ENCODE measurements at places on chromosomes 16 and 17.
A peak's percentile ranks its signal among the peaks of the same experiment; 100 is the strongest.

- peak; percentile 94 for DNase-seq
Observed at GRCh38 chr17:31058976-31059375, 35.8 kb upstream of the NF1 start.

DNA sequence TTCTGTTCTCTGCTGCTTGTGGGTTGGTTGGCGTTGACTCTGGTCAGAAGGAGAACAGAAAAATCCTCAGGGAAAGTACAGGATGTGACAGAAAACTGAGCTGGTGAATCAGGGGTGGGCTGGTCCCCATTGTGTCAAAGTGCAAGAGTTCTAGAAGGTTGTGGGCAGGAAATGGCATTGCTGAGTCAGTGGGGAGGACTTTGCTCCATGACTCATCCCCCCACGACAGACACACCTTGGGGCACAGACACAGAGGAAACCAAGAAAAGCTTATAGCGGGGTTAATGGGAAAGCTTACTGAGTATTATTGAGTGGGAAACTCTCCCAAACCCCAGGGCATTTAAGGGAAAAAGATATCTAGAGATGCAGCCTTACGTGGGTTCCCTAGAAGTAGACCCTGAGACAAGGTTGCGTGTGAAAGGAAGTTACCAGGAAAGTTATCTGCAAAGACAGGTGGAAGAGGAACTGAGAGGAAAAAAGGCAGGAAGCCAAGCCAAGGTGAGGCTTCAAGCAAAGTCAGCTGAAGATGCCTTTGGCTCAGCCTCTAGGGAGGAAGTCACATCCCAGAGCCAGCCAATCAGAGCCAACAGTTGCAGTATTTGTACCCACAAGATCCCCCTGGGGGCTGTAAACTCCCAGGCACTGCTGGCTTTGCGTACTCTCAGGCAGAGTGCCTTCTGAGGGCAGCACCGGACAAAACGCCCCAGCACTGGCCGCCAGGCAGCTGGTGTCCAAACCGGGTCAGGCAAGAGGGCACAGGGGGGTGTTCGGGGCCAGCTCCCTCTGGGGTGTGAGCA lies 86.4 kb downstream of the FOXL1 start:
- DNase-seq, result no peak

GRCh38 chr16:3890091-3890490 lies 9.6 kb upstream of the CREBBP start:
- no peak for DNase-seq

DNA sequence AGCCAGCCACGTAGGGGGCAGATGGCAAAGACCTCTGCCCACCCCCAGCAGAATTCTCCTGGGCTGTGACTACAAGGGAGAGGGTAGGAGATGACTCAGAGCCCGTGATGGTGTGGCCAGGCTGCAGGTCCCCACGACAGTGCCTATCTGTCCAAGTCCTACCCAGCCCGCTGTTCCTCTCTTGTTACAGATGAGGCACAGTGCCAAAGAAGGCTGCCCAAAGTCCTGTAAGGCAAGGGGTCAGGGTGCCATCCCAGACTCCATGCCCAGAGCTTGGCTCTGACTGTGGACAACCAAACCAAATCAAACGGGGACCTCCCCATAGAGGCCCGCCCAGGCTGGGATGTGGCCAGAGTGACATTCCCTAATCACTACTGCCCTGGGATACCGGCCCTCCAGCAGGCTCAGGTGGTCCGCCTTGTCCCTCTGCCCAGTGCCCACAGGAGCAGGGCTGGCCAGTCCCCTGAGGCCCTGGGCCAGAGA lies 12.6 kb upstream of the BCAR1 start:
- DNase-seq, result no peak

DNA sequence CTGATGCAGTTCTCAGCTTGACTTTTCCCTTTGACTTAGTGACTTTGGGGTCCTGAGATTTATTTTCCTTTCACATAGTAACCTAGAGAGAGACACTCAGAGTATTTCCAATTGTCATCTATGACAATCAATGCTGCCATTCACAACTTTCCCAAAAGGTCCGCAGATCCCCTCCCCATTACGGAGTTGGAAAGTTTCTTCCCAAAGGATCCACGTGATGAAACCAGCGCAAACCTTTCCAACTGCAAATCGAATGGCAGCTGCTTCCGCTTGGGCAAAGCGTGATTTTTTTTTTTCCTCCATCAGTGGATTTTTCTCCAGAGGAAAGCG lies 538 bp upstream of the FCSK start:
- no peak for DNase-seq

- DNase-seq, result no peak
Observed at GRCh38 chr16:70723740-70724145, 37.9 kb upstream of the MTSS2 start.

DNA sequence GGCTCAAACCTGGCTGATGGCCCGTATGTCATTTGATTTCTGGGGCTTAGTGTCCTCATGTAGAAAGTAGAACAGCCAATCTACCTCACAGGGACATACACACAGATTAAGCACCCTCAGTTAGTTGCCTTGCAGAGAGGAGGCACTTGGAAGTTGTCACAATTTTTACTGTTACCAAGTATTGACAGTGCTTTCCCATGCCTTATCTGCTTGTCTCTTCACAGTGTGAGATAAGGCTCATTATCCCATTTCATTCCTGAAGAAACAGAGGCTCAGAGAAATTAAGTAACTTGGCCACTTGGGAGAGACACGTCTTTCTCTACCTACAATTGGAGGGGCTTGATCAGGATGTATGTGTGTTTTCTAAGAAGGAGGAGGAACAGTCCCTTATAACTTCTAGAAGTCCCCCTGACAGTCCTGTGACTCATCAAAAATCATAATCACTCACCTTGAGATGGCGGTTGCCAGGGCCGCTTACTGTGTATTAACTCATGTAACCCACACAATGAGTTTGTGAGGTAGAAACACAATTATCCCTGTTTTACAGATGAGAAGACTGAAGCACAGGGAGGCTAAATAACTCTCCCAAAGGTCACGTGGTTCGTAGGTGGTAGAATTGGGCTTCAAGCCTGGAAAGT lies 56.9 kb upstream of the LHX1 start:
- DNase-seq, result no peak

DNA sequence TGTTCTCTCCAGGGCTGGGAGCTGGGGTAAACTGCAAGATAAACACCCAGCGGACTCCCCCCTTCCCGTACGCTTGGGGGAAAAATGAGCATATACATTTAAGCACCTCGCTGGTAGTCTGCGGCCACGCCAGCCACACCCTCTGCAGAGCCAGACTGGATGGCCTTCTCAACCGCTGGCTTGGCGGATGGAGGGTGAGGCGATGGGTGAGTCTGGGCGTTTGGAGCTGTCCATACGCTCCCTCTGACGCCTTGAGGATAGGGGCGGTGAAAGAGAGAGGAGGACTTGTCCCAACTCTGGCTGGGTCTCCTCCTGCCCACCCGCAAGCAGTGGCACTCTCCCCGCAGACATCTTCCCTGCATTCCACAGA lies 1.0 kb downstream of the ITGA3 start:
- no peak for DNase-seq

DNA sequence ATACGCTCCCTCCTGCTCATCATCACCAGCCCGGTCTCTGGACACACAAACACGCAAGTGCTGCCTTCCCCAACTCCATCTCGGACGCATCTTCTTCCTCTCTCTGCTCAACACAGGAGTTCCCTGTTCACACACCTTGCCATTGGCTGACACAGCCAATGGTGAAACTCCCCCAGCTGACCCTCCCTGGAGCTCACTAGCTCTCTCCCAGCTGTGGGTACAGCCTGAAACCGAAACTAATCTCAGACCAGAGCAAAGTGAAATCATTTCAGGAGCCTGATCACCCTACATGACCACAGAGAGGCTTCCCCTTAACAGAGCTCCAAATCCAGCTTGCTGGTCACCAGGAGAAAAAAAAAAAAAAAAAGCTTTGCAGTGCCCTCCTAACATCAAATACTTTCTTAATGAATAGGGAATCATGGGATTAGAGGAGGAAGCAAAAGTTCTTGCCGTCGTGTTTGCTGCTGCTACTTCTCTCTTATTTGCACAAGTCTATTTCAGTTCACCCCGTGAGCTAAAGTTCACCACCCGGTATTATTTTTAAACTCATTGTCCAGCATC lies 8.3 kb downstream of the CUEDC1 start:
- peak; percentile 48 for DNase-seq

DNA sequence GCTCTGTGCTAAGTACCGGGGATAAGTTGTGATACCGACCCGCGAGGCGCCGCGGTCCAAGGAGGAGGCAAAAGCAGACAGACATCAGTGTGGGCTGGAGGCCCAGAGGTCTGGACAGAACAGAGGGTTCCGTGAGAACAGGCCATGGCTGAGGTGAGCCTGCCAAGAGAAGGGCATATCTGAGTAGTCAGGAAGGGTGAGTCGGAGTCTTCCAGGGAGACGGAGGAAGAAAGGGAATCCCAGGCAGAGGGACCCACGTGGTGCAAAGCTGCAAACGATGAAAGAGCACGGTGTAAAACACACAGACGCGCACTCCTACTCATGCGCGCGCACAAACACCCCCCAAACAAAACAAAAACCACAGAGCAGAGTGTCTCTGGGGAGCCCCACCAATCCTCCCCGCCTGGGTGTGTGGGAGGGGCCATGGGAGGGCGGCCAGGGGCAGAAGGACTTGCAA lies 18.1 kb downstream of the RHBDL3 start:
- no peak for DNase-seq

GRCh38 chr16:49000594-49000993 lies 281.0 kb downstream of the CBLN1 start:
- no peak for DNase-seq

DNA sequence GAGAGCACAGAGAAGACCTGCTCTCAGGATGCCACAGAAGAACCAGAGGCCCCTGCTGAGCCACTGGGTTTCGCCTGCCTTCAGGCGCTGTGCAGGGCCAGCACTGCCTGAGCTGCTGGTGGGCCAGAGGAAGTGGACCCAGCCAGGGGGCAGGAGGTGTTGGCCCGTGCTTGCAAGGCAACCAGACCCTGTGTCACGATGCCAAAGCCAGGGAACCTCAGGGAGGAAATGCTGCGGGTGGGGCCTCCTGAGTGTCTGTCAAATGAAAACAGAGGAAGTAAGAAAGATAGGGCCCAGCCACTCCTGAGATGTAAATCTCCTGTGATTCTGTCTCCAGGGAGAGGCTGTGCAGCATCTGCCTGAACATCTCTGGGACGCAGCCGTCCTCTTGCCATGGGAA lies 58.1 kb upstream of the ADORA2B start:
- peak; percentile 8 for DNase-seq

DNA sequence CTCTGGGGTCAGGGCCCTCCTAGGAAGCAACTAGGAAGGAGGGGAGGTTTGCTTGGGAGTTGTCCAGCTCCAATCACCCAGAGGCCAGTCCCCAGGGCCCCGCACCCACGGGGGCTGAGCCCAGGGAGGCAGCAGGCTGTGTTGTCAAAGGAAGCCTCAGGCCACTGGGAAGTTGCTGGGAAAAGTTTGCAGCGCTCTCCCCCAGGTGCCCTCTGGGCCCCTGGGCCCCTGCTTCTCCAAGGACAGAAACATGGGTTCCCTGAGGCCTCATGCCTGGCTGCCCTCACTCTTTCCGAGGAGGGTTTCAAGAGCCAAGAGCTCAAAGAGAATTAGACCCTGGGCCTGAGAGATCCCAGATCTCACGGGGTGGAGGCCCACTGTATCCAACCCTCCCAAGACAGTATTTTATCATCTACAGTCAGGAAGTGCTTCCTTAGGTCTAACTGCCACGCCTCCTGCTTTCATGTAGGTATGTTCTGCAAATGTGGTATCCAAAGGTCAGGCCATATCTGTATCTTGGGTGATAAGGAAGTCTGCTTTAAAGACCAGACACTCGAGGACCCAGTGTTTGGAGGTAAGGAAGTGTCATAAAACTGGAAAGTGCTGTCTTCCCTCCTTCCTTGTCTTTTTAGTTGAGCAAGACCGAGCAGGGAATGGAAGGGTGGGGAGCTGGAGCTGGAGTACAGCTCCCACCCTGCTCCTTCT lies 44.2 kb upstream of the ZNF423 start:
- DNase-seq, result no peak

GRCh38 chr17:8893621-8894201 lies 26.2 kb upstream of the PIK3R6 start:
- no peak for DNase-seq

- no peak for DNase-seq
Observed at GRCh38 chr17:75488693-75489510, 26.4 kb downstream of the CASKIN2 start.

DNA sequence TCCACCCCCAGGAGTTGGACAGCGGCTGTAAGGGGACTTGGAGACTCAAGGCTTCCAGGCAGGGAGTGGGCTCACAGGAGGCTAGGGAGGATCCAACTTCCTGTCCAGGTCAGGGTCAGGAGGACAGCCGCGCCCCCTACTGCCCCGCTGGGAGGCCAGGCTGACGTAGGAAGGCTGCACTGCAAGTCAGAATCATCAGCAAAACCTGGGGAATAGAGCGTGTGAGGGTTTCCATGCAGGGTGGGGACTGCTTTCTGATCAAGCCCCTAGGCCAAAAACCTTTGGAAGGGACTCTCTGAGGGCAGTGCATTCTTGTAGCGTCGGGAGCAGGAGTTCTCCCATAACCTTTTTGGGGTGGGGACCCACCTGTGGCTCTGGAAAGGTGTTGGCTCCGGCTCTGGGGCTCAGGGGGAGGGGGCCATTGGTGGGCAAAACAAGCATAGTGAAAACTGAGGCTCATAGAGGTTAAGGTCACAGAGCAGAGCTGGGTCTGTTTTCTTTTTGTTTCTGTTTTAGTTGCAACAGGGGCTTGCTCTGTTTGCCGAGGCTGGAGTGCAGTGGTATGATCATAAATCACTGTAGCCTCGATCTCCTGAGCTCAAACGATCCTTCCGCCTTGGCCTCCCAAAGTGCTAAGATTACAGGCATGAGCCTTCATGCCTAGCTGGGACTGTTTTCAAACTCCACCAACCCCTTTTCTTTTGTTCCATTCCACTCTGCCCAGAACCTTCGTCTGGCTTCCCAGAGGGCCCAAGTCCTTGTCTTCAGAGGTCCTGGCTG lies 22.1 kb downstream of the RAI1 start:
- DNase-seq, result no peak

- peak; percentile 78 for DNase-seq
Observed at GRCh38 chr17:42131981-42132432, 9.4 kb downstream of the HSPB9 start.

GRCh38 chr16:15398618-15399316 lies 3.2 kb downstream of the MPV17L start:
- no peak for DNase-seq

GRCh38 chr16:12582696-12583095 lies 221.0 kb downstream of the CPPED1 start:
- DNase-seq, result no peak

- no peak for DNase-seq
Observed at GRCh38 chr16:23667355-23667659, 11.4 kb upstream of the PLK1 start.

DNA sequence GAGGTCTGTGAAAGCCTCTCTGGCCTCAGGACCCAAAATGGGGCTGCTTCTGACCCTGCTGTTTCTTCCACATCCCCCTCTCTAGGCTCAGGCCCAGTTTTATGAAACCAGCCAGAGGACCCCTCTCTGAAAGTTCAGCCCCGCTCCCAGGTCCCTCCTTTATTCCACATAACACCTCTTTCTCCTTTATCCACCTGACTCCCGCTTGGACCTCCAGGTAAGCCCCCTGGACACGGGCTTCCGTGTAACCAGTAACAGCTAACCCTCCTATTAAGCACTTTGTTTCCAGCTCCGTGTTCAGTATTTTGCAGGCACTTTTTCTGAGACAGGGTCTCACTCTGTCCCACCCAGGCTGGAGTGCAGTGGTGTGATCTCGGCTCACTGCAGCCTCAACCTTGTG lies 37.4 kb downstream of the PSME3IP1 start:
- DNase-seq, result no peak

Data from Kasumi-1 (cell line).